ENCODE measurements at places on chromosomes 4 and X.

DNA sequence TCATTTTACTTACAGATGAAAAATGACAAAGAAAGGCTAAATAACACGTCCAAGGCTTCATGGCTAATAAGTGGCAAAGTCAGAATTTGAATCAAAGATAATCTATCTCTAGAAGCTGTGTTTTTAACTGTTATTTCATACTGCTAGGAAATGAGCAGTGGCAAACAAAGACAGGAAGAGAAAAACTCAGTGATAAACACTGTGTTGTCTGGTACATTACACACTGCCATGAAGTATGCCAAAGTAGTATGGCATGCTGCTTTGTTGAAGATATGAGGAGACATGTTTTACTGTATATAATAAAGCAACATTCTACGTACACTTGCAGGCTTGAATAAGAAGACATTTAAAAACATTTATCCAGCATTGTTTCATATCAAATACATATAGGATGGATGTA lies 49.5 kb downstream of the TIGD2 start:
- no peak for DNase-seq

DNA sequence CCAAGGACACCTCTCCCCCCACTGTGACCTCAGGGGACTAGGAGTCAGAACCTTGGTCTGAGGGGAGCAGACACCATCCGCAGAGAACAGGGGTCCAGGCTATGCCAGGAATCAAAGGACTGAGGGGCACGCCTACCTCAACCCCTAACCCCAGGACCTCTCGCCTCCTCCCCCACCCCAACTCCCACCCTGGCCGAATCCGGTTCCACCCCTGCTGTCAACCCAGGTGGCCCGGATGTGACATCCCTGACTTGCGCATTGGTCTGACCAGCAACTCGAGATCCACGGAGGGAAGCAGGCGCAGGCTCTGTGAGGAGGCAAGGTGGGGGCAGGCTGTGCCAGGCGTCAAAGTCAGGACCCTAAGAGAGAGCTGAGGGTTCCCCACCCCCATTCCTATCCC lies 468 bp upstream of the MAGEA4 start:
- no peak for DNase-seq

DNA sequence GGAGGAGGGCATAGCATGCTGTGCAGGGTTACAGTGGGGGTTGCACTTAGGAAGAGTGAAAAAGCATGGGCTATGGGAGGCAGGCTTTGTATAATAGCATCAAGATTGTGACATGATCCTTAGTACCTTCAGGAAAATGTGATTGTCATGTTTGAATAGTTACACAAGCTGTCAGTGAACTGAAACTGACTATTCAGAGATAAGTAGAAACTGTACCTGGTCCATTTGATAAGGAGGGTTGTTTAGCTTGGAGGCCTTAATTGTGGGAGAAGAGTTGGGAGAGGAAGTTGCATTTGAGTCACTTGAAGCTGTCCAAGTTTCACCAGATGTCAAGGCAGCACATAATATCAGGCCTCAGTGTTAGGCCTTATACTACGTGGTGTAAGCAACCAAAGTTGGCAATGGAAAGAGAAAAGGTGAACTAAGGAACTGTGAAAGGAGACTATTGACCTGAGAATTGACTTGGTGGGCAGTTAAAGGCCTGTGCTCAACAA lies 85.0 kb downstream of the TEX13C start:
- DNase-seq = no peak

DNA sequence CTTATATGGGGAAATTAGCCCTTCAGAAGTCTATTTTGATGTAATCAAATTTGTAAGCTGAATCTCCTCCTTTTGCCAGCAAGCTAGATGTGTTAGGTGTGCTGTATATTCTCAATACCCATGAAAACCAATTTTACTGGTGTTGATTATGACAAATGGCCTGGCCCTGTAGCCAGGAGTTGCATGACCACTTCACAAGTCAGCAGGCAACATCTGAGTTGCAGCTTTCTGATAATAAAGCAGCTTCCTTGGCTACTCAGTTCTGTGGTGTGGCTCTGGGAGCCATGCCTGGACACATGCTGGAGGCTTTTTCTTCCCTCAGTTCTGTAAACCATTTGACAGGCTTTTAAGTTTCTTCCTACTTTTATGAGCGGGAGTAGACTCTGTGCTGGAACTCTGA lies 154.1 kb upstream of the CXCL13 start:
- DNase-seq = no peak

- DNase-seq = peak; percentile 46
Observed at GRCh38 chrX:13266641-13267345, 53.1 kb downstream of the ATXN3L start.

GRCh38 chr4:151015459-151016347 lies 619 bp upstream of the LRBA start:
- peak; percentile 35 for DNase-seq

DNA sequence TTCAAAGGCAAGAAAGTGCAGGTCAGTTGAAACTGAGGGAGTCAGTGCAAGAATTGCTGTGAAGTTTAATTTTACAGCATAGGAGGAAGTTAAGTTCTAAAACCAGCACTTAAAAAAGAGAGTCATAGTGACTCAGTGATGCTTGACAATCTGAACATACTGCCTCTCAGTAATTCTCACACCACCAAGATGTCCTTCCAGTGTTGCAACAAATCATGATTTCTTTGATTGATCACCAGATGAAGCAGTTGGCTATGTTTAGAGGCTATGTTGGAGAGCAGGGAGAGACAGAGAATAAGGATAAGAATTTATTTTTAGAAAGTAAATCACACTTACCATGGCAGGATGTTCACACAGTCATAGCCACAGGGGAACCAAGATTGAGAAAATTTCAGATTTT lies 13.2 kb downstream of the TRIM2 start:
- no peak for DNase-seq

DNA sequence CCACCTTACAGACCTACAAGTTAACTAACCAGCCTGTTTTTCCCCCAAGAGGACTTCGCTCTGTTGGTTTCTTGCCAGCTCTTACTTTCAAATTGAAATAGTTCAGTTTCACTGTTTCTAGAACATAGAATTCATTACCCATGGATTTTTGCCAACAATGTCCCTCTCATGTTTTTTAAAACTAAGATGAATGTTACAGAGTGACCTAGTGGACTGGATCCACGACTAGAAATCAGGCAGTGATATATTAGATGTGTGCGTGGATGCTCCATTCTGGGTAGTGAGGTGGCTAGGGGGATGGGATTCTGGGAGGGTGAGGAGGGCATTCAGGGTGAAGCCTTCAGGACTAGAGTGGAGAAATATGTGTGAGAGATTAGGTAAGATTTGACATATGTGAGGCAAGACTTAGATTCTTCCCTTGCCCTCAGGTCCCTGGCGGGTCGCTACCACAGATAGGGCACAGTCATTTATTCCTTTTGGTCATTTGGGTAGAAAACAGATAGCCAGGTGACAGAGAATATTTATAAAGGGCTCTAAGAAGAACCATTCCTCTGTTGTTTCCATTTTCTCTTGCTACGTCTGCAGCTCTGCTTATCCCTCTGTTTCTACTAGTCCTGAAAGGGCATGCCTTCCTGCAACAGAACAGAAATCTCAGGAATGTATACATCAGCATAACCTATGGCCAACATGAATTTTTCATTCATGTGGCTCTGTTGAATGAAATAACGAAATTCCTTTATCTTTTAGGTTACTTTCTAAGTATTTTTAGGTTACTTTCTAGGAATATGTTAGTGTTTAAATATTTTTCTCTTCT lies 15.4 kb upstream of the JADE1 start:
- DNase-seq = no peak

DNA sequence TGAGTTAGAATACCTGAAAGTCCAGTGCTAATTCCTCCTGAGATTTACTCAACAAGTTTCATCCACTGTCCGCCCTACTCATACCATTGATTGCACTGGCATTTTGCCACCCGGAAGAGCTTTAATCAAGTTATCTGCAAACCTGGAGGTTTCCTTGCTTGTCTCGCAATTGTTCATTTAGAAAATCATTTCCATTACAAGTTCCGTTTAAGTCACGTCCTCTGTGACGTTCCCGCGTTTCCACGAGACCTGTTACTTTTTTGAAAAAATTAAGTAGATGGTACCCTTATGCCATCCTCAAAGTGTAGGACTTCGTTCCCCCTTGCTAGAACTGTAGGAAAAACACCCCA lies 761 bp upstream of the FRYL start:
- no peak for DNase-seq

- no peak for DNase-seq
Observed at GRCh38 chrX:103571121-103571520, 14.2 kb upstream of the TCEAL4 start.

GRCh38 chr4:158991534-158992155 lies 111.2 kb upstream of the RAPGEF2 start:
- DNase-seq = no peak
